ENCODE measurements at places on chromosomes 13 and 19. TPM values are rescaled to one million over a fixed set of nuclear protein-coding genes. Genes with fewer than 3 reads are reported as not detected.

GRCh38 chr13:101291206-101291605, 125.1 kb downstream of the NALCN start:
- no peak for DNase-seq

The ZNF230 gene
- 2.1 TPM for total RNA-seq

The EEF1AKMT1 gene
- 9.3 TPM for total RNA-seq

- DNase-seq: no peak
Observed at GRCh38 chr13:39563470-39563735, 39.6 kb downstream of the LHFPL6 start.
